ENCODE measurements at places on chromosomes 4 and X.

GRCh38 chr4:185950891-185951290, 118.1 kb upstream of the TLR3 start:
- no peak for DNase-seq

DNA sequence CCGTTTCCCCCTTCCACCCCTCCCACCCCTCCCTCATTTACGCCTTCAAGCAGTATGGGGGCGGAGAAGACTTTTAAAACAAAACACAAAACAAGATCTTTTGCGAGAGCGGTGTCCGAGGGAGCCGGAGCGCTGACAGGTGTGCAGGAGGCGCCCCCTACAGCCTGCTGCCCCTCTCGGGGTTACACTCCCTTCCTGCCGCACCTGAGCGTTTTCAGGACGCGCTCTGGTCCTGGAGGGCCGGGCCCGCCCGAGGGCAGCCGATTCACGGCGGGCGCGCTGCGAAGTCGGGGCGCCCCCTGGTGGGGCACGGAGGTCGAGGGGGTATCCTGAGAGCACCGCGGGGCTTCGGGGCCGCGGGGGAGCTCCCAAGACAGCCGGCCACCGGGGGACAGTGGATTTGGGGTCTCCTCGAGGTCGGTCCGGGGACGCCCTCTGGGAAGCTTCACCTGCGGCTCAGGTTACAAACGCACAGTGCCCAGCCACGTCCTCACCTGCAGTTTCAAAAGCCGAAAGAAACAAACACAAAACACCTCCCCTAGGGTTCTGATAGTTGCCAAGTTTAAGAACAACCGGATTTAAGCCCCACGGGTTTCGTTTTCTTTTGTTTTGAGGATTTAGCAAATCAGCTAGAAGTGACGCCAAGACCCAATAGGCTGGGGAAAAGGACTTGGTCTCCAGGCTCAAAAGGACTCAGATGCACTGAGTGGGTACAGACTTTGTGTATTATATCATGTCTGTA, 8.0 kb upstream of the NEUROG2 start:
- peak; percentile 23 for DNase-seq

DNA sequence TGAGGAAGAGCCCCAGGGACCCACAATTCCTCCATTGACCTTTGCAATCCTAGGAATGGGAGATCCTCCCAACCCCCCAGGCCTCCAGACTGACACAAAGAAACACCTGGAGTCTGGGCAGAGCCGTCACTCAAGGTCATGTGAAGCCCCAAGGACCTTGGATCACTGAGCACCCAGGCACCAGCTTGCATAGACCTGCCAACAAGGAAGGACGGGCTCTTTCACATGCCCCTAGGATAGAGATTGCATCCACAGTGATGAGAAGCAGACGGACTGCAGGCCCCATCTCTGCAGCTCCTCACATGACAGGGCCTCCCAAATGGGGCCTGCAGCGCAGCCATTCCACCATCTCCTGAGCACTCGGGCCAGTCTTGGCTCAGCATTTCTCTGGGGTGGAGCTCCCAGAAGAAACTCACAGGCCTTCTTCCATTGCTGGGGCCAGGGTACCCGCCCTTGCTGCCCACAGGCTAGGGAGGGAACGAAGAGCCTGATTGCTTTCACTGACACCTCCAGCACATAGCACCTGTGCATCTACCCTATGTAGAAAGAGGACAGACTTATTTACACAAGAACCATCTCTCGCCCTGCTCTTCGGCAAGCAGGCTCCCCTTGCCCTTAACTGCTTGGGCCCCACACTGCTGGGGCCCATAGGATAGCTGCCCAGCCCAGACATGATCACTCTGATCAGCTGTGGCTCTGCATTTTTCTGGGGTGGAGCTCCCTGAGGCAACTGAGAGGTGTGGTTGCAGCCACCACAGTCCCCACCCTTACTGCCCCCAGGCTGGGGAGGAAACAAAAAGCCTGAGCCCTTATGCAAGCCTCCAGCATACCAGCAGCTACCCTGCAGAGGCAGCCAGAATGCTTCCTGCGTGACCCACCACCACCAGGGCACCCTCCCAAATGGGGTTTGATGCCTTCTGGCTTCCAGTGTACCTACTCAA, 185.7 kb upstream of the ZCCHC13 start:
- DNase-seq, result no peak

GRCh38 chr4:71732066-71732465, 51.8 kb downstream of the GC start:
- DNase-seq, result no peak

DNA sequence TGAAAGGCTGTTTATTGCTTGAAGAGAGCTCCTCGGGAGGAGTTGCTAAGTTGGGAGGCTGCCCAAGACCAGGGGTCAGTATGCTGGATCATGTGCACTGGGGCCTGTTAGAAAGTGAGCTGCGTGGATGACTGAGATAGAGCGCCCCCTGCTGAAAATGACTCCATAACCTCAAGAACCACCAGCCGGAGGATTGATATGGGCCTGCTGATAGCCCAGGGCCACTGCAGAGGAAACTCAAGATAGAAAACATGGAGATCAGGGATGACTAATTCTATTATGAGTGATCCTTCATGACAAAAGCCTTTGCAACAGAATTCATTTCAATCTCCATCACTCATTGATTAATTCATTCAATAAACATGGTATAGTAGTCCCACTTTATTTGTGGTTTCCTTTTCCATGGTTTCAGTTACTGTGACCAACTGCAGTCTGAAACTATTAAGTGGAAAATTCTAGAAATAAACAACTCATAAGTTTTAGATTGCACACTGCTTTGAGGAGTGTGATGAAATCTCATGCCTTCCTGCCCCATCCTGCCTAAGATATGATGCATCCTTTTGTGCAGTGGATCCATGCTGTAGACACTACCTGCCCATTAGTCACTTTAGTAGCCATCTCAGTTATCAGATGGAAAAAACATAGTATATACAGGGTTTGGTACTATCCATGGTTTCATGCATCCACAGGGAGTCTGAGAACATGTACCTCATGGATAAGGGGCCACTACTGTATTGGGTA, 126.7 kb upstream of the MBNL3 start:
- no peak for DNase-seq

GRCh38 chr4:123397144-123398065, 810 bp downstream of the SPRY1 start:
- no peak for DNase-seq

DNA sequence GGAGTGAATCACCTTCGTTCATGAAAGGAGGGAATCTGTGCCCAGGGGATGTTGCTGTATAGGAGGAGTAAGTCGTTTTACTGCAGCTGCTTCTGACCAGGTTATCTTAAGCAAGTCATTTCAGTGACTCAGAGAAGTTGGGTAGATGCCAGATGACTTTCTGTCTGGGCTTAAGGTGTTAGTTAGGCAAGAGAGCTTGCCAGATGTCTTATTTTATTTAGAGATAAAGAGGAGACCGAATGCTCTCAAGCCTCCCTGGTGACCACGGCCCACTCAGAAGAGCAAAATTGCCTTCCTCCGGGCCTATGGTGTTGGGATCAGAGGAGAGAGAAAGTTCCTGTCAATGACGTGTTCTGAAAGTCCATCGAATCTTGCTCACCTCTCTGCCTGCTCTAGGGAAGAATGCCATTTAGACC, 16.3 kb upstream of the ZNF827 start:
- no peak for DNase-seq

- DNase-seq, result no peak
These were observed 54.0 kb upstream of the TACR3 start for GRCh38 chr4:103773691-103774231.

DNA sequence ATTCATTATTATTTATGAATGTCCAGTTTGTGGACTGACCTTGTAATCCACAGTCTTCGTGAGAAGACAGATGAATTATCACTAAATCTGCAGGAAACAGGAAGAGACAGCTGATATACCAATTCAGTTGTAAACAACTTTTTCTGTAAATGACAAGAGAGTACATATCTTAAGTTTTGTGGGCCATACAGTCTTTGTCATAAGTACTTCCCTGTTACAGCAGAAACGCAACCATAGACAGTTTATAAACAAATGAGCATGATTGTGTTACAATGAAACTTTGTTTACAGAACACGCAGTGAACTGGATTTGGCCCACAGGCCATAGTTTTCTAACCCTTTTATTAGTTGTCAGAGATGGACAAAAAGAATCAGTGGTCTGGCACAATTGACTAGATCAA, 443.4 kb downstream of the PDGFC start:
- DNase-seq, result no peak

DNA sequence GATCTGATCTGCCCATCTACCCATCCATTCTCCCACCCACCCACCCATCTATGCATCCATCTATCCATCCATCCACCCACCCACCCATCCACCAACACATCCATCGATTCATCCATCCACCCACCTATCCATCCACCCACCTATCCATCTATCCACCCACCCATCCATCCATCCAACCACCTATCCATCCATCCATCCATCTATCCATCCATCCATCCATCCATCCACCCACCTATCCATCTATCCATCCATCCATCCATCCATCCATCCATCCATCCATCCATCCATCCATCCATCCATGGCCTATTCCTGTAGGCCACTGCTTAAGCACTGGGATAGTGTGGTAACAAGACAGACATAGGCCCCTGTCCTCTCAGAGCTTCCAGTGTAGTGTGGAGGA, 69.8 kb downstream of the SORCS2 start:
- no peak for DNase-seq

DNA sequence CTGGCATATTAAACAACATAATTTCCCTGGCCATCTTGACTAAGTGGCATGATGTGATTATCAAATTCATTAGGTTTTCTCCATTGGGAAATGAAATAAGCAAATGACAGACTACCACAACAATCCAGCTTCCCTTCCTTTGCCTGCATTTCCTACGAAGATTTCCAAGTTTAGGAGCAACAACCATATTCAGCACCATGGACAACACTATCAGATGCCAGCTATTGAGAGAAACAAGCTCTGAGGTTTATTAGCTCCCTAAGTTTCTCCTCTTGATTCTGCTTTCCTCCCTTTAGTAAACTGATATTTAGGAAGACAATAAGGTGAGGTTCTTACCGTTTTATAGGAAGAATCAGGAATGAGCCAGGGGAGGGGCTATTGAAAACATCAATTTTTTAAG, 36.2 kb downstream of the DCX start:
- DNase-seq, result no peak

DNA sequence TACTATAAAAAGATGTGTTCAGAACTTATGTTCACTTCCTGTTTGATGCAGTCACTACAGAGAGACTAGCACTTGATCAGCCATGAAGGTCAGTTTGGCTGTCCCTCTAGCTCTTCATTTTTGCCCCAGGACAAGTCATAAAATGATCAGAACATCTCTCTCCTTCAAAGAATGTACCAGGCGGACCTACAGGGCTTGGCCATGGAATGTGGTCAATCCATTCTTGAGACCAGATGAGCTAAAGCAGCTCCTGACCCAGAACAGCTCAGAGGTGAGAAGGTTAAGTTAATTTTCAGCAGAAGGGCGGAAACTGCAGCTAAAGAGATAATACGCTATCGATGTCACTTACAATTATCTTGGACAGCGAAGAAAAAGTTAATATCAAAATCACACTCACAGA, 49.2 kb upstream of the TAB3 start:
- no peak for DNase-seq

DNA sequence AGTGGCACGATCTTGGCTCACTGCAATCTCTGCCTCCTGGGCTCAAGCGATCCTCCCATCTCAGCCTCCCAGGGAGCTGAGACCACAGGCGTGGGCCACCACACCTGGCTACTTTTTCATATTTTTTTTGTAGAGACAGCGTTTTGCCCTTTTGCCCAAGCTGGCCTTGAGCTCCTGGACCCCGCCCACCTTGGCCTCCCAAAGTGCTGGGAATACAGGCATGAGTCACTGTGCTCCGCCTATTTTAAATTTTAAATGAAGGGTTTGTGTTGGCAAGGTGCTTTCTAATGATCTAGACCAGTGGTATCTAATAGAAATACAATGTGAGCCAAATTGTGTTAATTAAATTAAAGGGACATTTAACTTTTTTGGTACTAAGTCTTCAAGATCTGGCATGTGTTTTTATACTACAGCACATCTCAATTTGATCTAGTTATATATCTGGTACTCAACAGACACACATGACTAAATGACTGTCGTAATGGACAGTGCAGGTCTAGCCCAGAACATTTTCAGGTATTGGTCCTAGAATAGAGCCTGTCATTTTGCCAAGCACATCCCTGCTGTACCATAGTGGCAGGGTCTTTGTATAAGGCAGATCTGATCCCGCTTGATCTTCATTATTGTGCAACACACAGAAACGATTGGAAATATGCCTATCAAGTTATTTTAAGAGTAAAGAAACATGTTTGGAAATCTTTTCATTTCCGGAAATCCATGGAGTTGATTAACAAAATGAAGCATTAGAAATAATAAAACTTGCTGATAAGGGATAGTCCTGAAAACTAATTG, 7.3 kb downstream of the PGK1 start:
- DNase-seq, result no peak

- DNase-seq, result peak; percentile 1
These were observed 47.9 kb upstream of the RGN start for GRCh38 chrX:47030339-47030738.

- DNase-seq, result no peak
These were observed 959.2 kb downstream of the FAM133A start for GRCh38 chrX:94633237-94633636.

DNA sequence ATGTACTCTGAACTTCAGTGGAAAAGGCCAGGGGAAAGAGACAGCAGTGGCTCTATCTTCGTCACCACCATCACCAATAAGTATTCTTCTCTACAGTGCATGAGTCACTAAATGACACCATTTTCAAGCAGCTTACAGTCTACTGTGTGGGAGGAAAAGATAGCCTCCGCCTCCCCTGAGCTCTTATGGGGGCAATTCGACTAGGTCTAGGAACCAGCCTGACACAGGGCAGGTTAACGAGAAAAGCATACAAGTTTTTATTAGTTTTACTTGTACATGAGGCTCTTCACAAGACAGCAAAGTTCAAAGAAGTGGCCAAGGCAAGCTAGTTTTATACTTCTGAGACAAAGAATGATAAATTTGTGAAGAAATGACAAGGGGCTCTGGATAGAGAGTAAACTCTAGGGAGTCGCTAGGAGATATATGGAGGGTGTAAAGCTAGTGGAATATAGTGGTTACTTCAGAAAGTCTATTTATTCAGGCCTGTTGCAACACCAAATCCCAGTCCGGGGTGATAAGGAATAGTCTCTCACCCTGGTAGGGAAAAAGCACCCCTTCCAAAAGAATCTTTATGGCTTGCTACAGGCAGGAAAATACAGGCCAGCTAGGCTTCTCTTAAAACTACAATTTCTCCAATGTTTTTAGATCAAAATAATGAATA, 49.7 kb downstream of the SCD5 start:
- DNase-seq, result no peak

DNA sequence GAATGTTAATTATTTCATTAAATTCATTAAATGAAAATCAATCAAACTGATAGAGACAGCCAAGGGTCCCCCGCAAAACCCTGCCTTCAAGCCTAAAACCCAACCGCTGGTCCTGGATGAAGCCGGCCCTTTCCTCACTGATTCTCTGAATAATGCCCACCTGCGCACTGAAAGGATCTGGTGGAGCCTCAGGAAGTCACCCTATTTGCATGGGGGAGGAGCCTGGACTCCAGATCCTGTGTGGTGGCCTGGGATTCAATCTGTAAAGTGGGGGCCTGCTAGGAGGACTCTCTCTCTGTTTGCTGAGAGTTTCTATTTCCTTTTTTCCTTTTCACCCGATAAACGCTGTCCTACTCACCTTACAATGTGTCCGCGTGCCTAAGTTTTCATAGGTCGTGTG, 97.9 kb upstream of the ADAMTS3 start:
- no peak for DNase-seq

All from activated CD8-positive, alpha-beta memory T cell treated with anti-CD3 and anti-CD28 coated beads for 1 hour (primary cell).